ENCODE measurements at places on chromosomes 1 and 21.

DNA sequence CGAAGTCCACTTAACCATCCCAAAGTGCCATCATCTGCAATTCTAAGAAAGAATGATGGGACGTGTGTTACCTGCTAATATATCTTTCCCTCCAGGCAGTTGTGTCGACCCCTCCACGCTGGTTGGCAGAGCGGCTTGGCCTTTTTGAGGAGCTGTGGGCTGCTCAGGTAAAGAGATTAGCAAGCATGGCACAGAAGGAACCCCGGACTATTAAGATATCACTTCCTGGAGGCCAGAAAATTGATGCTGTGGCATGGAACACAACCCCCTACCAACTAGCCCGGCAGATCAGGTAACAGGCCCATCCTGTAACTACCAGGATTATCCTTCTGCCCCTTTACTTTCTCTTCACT, 520 bp downstream of the TARS2 start:
- DNase-seq, result no peak

GRCh38 chr1:30603081-30603858, 120.1 kb downstream of the MATN1 start:
- no peak for DNase-seq

DNA sequence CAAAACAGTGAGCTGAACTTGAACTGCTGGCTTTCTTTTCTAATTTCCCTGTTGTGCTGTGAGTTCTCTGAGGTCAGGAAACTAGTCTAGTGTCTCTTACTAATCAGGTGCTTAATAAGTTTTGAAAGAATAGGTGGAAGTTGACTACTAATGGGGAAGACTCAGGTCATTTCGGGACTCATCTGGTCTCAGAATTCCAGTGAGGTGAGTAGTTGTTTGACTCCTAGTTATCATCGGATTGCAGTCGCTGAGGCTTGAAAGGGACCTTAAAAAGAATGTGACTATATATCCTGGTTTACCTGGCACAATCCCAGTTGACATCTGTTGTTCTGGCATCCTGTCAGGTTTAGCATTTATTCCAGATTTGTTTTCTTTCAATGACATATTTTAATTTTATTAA, 81.4 kb upstream of the SPAG17 start:
- no peak for DNase-seq

GRCh38 chr1:76238094-76238628, 163.6 kb downstream of the ST6GALNAC3 start:
- DNase-seq, result no peak

DNA sequence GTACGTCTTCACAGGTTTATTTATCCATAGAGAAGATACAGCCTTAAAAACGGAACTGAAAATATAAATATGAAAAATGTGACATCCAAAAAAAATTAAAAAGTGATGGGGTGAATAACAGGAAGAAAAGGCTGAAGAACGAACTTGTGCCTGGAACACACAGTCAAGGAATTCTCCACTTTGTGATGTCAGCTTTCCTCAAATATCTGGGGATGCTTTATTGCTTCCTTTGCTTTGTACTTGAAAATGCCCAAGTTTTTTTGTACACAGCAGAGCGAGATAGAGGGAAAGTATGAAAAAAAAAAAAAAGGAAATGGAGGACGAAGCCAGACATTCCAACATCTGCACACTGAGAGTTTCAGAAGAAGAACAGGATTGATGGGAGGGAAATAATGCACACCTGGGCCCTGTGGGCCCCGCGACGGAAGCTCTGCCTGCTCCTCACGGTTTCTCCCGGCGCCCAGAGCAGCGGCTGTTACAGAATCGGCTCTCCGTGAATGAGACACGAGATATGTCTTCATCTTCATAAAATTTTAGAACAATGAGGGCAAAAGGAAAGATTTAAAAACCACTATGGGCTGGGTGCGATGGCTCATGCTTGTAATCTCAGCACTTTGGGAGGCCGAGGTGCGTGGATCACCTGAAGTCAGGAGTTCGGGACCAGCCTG, 10.0 kb upstream of the LRRC3 start:
- DNase-seq, result no peak

- no peak for DNase-seq
Measured at GRCh38 chr21:34814529-34814951, 145.7 kb downstream of the CLIC6 start.

- DNase-seq, result no peak
Measured at GRCh38 chr1:110047463-110047862, 13.0 kb downstream of the STRIP1 start.

DNA sequence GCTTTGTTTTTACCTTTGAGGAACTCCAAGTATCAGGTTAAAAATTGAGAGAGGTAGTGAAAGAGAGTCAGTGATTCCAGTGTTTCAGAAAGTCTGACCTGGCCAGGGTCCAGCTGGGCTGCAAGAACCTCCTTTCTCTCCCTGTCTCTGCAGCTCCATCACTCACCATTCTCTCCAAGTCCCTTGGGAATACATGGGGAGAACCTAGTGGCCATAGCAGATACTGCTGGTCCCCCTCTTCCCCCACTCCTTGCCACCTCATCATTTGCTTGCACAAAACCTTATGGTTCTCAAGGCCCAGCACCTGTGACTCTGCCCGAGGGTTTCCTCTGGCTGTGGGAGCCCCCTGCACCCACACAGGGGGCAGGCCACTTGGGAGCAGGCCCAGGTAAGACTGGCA, 279.5 kb downstream of the KIF26B start:
- peak; percentile 32 for DNase-seq

DNA sequence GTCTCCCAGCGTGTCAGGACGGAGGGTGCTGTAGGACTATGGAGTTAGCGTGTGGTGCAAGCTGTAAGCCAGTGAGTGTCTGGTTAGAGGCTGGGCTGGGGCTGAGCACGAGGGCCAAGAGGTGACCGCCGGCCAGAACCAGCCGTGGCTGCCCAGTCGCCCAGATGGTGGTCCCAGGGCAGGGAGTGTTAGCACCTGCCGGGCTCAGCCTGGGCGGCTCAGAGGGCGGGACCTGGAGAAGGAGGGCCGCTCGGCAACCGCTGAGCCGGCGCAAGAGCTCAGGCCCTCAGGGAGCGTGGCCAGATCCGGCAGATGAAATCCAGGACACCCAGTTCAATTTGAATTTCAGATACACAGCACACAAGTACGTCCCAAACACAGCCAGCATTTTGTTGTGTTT, 87.9 kb downstream of the PRDM16 start:
- no peak for DNase-seq

- peak; percentile 81 for DNase-seq
Measured at GRCh38 chr1:112706505-112707220, at the start of gene RHOC. Gene RHOC, minus strand, starts transcription at chr1:112707127. Its CDS starts 3,328 bp downstream, at chr1:112703799.

- DNase-seq, result peak; percentile 35
Measured at GRCh38 chr1:43143441-43143888, 28.6 kb downstream of the EBNA1BP2 start.

DNA sequence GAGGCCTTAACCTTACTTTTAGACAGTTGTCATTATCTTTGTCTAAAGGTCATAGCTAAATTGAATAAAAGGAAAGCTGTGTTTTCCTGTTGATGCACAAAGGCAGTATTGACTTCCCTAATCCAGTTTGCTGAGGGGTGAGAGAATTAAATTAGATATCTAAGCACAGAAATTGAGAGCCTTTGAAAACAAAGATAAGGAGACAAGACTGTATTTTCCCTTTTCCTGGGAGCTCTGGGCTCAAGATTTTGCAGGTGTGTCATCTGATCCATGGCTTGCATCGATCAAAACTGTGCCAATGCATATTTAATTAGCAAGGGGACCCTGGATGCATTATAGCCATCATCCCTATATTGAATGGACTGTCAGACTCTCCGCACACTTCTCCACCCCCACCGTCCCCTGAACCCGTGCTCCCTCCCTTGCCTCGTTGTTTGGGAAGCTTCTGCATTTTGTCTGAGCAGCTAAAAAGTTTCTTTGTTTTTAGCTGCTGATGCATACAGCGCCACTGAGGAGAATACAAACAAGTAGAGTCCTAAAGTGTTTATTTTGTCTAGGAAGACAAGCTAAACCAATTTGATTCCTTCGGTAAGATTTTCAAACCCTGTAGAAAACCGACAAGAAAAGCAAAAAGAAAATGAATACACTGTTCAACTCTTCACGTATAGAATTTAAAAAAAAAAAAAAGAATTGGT, 186.3 kb downstream of the NFIA start:
- DNase-seq, result no peak

GRCh38 chr21:38931291-38931690, 125.6 kb downstream of the ETS2 start:
- DNase-seq, result no peak

GRCh38 chr1:200729863-200730262, 8.8 kb upstream of the CAMSAP2 start:
- no peak for DNase-seq

GRCh38 chr1:206859082-206859521, 6.3 kb upstream of the IL20 start:
- no peak for DNase-seq

- peak; percentile 65 for DNase-seq
Measured at GRCh38 chr1:205294175-205294917, 27.2 kb downstream of the NUAK2 start.

DNA sequence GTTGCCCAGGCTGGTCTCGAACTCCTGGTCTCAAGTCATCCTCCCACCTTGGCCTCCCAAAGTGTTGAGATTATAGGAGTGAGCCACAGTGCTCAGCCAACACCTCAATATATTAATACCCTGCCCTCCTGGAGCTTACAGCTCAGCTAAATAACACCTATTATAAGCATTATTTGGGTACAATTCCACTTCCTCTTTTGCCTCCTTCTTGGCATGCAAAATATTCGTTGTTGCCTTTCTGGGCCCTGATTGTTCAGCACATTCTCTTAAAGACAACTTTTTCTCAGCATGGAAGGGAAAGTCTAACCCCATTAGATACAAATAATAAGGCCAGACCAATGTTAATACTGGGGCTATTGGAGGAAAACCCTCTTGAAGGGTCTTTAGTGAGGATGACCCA, 2.8 kb downstream of the PAQR7 start:
- DNase-seq, result no peak

GRCh38 chr1:204219971-204220616, 6.3 kb upstream of the GOLT1A start:
- DNase-seq, result no peak

- DNase-seq, result no peak
Measured at GRCh38 chr21:26781331-26781730, 63.9 kb downstream of the ADAMTS1 start.

DNA sequence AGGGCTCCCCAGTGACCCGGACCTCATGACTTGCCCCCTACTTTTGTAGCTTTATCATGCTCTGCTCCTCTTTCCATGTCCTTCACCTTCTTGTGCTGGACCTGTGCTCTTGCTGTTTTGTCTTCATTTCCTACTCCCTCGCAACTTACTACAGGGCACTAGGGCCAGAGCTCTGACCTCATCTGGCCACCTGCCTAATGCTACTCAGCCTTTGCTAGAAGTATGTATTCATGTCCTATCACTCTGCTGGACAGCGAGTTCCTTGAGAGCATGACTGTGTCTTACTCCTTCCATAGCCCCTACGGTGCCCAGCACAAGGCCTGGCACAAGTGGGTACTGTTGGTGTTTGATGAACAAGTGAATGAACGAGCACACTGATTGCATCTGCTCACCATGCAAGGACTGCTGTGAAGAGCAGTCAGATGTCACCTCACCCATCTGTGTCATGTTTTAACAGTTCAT, 1.9 kb downstream of the MTFR1L start:
- DNase-seq, result no peak

- DNase-seq, result peak; percentile 61
Measured at GRCh38 chr1:204507317-204508105, 8.7 kb upstream of the MDM4 start.

DNA sequence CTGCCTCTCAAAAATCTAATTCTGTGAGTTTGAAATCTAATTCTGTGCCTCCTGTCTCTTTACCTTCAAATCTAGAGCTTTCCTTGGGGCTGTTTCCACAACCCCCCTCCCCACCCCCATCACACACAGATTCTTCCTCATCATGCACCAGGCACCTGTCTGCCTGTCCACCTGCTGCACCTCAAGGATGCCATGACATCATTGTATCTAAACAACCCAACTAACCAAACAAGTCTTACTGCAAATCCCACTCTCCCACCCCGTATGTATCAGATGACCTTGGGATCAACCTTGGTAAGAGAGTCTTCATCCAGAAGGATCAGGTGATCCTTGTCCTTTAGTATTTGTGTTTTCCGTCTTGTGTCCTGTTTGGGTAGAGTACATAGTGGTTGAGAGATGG, 102.7 kb upstream of the SIM2 start:
- DNase-seq, result no peak

DNA sequence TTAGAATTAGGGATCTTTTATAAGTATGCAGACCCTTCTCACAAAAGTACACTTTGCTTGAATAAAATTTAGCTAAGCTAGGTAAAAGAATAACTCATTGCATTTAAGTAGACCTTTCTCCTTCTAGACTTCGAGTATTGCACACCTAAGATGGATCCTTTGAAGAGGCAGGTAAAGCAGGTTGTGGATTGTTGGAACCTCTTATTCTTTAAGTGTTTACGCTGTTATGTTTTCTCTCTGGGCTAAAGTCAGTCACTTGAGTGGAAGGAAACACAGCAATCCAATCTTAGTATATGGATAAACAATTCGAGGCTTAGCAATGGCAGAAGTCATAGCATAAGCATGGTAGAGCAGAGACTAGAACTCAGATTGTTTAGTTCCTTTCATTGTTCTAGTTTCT, 11.4 kb downstream of the MAGI3 start:
- no peak for DNase-seq

- no peak for DNase-seq
Measured at GRCh38 chr1:70778056-70778762, 269.4 kb downstream of the PTGER3 start.

DNA sequence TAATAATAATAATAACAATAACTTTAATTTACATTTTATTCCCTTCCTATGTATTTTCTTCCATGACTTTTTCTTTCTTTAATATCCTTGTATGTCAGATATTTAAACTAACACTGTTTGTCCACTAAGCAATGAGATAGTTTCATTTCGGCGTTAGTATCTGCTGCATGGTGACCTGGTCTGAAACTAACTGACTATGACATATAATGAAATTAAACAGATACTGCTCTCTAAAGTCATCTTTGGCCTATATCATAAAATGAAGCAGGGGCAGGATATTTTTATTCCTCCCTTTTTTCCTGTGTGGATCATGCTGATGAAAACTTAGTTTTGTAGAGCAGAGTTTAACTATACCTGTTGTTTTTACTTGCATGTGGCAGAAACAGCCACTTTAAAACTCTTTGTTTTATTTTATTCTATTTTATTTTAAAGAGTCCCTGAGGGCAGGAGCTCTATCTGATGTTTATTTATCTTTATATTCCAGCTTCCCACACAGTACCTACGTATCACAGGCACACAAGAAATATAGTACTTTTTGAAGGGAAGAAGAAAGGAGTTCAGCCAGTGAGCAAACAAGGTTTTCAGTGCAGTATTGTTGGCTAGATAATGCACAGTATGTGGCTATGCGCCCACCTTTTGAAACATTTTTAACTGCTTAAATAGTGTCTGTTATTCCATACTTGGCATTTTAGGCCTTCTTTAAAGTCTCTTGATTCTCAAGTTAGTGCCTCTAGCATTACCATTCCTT, 165.6 kb downstream of the PHTF1 start:
- no peak for DNase-seq

DNA sequence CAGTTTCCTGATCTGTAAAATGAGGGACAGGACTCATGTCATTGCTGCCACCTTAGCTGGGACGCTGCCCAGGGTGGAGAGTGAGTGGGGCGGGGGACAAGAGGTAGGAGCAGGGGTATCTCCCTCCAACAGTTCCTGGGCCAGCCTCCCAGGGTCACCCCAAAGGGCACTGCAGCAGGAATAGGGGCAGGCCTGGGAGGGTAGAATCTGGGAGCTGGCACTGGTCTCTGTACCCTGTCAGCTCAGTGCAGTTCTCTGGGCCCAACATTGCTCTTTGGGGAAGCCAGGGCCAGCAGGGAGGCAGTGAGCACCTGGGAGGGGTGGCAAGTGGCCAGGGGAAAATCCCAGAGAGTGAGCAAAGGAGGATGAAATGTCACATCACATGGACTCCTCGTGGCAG, 55.8 kb downstream of the ELK4 start:
- DNase-seq, result no peak

- DNase-seq, result no peak
Measured at GRCh38 chr1:228271701-228272251, 63.9 kb downstream of the OBSCN start.

Data from iPS-NIHi11 (cell line).